ENCODE measurements at places on chromosomes 5 and 9.

GRCh38 chr5:94908889-94909480 lies 290.5 kb downstream of the SLF1 start:
- DNase-seq: no peak

GRCh38 chr5:131441184-131441583 lies 177.3 kb downstream of the CDC42SE2 start:
- no peak for DNase-seq

DNA sequence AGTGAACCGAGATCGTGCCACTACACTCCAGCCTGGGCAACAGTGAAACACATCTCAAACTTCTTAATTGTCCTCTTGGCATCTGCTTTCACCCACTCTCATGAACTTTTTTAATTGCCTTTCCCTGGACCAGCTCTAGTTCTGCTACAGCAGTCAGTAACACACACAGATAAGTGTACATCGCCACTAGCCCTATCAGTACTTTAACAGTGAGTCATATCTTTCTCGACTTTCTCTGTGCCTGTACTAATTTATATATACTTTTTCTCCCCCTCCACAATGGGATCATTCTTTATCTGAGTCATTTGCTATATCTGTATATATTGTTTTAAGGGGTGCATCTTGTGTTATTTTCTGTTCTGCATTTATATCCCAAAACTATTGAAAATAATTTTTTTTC lies 6.7 kb downstream of the CDC37L1 start:
- no peak for DNase-seq

- no peak for DNase-seq
Measured at GRCh38 chr5:93099902-93100347, 481.1 kb downstream of the NR2F1-AS1 start.

- no peak for DNase-seq
Measured at GRCh38 chr5:2738700-2739359, 12.6 kb downstream of the IRX2 start.

- no peak for DNase-seq
Measured at GRCh38 chr9:131417264-131418142, 23.6 kb downstream of the PRRC2B start.

DNA sequence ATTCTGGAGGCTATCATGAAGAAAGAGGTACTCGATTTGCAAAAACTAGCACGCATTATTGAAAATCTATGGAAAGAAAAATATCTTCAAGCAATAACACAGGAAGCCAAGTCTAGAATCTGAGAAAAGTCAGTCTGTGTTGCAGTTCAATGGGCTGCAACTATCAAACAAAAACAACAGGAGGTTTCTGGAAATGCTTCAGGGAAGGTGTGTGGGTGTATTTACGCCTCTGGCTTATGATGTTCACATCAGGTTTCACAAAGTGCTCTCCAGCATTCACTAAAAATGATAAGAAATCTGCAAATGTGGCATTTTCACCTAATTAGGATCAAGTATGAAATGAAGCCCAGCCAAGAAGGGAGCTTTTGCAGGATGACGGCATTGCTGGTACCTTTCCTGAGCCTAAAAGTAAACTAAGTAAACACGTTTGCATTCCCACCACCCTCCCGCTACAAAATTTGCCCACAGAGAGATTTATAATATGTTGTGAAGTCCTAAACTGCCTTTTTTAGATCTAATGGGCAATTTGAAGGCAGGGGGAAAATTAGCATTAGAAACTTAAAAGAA lies 146.4 kb downstream of the GABRB2 start:
- DNase-seq: no peak

GRCh38 chr9:37036371-37036775 lies 2.3 kb upstream of the PAX5 start:
- peak; percentile 18 for DNase-seq

GRCh38 chr5:1167728-1168709 lies 33.4 kb upstream of the SLC6A19 start:
- peak; percentile 83 for DNase-seq

DNA sequence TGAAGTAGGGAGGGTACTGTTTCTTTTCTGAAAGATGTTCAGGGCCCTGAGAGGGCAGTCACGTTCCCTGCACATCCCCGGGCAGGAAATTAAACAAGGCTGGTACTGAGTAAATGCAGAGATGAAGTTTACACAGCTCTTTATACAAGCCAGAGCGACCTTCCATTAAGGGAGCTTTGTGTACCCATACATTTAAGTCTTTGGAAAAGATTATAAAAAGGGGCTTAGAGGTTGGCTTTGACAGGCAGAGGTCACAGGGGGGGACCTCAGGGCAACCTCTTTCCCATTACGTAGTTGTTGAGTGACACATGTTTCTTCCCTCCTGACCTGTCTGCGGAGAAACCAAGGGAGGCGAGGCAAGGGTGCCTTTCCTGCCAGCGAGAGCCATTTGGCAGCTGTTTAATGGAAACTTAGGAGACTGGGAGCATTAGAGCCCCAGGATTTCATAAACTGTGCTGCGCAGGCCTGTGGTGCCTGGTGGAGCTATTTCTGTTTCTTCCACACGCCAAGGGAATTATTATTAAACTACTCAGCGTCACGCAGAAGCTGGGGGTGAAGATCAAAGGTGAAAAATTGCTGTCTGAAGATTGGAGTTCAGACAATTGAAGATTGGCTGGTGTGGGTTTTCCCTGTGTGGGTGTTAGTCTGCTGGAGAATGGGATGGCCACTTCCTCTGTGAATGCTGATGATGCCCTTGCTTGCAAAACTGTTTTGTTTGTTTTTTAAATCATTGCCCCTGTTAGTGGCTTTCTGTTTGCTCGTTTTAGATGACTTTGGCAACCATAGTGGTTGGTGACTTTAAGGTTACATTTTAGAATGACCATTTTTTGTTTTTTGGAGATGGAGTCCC lies 3.2 kb upstream of the SMIM32 start:
- DNase-seq: no peak

- DNase-seq: peak; percentile 92
Measured at GRCh38 chr9:74952201-74953151, at the start of gene C9orf40. Gene C9orf40 (minus strand): TSS chr9:74952912. CDS start chr9:74952611, 301 bp downstream.

- no peak for DNase-seq
Measured at GRCh38 chr5:172447646-172448365, 6.5 kb downstream of the SH3PXD2B start.

GRCh38 chr9:121990600-121991306 lies 102.4 kb downstream of the TTLL11 start:
- no peak for DNase-seq

DNA sequence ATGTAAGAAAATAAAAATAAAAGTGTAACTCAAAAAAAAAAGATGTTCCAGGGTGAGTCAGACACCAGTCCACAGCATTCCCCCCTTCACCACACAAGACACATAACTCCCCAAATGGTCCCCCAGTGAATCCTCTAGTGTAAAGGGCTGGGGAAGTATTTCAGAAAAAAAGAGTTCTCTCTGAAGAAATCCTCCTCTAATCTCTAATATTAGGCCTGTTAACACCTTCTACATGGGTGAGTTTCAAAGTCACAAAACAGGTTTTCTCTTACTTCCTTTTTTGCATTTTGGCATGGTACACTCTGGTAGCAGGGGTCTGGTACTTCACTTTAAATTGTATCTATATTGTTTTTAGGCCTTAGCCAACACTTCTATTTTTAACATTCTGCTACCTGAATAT lies 28.2 kb downstream of the RNF145 start:
- no peak for DNase-seq

- no peak for DNase-seq
Measured at GRCh38 chr5:170552621-170553115, 48.8 kb downstream of the KCNIP1 start.

DNA sequence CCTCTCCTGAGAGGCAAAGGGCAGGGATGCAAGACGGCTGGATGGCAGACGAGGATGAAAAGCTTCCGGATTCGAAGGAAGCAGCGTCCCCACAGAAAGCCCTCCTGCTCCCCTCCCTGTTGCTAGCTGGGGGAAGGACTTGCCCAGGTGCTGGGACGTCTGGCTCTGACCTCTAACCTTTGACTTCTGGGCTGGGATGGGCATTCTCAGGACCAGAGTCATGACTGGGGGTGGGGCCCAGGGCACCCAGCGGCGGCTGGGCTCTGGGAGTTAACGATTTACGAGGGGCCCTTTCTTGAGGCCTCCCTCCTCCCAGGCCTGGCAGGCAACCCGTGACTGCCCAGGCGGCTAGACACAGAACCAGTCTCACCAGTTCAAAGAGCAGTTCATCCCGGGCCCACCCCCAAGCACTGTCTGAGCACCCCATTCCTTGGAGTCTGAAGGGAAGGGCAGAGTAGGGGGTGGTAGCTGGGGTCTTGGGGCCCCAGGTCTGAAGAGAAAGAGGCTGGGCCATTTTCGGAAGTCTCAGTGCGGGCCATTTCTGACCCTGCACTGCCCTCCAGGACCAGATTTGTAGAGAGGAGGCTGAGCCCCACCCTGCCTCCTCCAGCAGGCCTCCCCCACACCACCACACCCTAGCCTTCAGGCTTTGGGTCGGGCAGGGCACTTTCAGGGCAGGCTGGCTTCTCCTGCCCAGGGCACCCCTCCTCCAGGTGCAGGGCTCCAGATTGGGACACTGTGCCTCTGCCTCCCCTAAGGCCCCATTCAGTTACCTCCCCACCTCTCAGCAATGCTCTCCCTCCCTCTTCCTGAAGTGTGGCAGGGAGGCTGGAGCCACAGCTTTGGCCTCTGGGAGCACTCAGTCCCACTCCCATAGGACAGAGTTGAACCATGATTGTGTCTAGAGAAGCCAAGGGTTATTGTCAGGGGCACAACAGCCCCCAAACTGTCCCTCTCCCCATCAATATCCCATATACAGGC lies 5.0 kb upstream of the CXXC5 start:
- DNase-seq: no peak

DNA sequence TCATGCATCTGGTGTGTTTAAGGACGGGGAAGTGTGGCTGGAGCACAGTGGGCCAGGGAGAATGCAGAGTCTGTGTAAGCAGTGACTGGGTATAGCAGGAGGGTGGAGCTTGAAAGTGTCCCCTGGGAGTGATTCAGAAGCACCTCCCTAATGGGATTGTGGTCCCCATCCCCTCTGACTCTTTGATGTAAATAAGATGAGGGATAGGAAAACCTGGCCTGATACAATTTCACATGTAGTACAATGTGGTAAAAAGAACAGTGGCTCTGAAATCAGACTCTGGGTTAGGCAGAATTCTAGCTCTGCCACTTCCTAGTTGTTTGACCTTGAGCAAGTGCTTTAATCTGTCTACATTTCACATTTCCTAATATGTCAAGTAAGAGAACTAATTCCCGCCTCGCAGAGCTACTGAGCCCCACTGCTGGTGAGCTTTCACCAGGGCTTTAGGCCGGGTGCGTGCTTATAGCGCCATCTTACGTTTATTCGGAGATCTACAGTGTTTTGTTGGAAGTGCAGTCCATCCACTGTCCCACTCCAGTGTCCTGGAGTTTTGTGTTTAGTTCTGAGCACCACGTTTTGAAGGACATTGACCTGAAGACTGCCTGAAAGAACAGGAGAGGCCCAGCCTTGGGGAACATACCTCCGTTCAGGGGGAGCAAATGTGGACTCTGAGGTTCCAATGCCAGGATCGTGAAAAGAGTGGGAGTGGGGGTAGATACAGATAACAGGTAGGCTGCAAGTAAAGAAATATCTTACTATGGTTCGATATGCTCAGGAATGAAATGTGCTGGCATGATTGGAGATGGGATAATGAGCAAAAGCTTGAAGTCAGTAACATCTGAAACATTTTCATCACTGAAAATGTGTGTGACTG lies 51.2 kb upstream of the TESK1 start:
- DNase-seq: peak; percentile 43

DNA sequence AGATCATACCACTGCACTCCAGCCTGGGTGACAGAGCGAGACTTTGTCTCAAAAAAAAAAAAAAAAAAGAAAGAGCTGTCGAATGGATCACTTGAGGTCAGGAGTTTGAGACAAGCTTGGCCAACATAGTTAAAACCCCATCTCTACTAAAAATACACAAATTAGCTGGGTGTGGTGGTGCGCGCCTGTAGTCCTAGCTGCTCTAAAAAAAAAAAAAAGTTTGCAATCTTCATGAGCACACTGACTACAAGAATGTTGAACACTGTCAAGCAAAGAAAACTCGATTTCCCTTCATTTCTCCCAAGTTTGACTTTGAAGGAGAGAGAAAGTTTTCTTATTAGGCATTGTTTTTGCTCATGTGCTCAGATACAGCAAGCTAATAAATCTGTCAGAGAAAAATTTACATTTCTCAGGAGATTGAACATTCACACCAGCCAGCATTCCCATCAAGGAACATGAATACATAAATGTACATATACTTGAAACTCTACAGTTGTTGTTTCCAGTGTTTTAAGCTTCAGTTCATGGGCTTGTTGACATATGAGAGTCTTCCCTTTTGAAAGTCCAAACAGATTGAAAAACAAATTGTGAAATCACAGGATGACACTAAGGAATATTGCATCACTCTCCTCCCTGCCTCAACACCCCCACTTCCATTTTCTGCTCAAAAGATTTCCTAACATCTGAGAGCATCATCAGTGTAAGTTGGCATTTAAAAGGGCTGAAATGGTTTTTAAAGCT lies 81.8 kb downstream of the ARRDC3 start:
- no peak for DNase-seq

GRCh38 chr5:36778336-36778735 lies 98.2 kb upstream of the NIPBL start:
- DNase-seq: no peak

GRCh38 chr5:126100767-126101166 lies 322.4 kb upstream of the GRAMD2B start:
- no peak for DNase-seq

DNA sequence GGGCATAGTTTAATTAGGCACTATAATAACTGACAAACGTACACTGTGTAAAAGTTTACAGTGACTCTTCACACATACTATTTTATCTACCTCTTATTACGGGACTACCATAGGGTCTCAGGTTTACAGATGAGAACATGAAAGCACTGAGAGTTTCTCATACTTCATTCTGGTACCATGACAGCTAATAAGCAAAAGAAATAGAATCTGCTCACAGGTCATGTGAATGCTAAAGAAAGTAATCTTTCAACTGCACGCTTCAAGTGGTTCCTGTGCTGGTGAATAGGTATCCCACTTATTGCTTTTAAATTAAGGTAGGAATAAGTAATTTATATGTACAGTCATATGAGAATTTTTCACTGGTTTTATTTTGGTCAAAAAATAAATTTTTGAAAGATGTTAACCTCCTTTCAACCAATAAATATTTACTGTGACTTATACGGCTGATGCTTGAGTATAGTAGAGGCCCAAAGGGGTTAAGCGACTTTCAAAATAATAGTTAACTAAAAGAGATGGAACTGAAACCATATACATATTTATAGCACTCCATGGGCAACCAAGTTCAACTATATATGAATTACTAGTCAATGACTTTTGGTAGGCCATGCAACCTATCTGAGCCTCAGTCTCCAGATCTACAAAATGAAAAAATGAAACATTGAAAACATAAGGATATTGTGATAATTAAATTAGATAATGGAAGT lies 8.1 kb downstream of the CDKN2A start:
- DNase-seq: no peak

- DNase-seq: no peak
Measured at GRCh38 chr5:174245516-174246075, 200.1 kb downstream of the NSG2 start.

GRCh38 chr5:117475919-117476318 lies 901.3 kb upstream of the SEMA6A start:
- no peak for DNase-seq

GRCh38 chr5:158819840-158820620 lies 279.7 kb downstream of the EBF1 start:
- no peak for DNase-seq

- no peak for DNase-seq
Measured at GRCh38 chr5:160303690-160304089, 8.7 kb downstream of the CCNJL start.

Data from CD4-positive, alpha-beta T cell treated with Interleukin-17A for 4 hours (primary cell).